ENCODE measurements at places on chromosomes 12 and 14.

DNA sequence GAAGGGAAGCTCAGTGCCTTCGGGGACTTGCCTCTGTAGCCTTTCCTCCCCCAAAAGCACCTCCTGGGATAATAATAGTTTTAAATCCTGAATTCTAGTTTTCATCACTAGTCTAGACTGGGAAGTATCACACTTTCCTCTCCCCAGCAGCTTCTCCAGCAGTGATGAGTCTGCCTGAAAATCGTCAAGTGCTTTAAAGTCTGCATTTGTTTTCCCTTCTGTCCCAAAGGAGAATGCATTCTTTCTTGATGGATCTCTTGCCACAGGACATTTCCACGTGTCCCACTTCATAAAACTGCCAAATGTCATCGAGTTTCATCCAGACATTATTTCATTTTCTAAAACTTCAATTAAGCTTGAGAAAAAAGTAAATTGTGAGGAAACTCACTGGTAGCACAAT lies 15.0 kb downstream of the CSRP2 start:
- no peak for DNase-seq

- no peak for DNase-seq
Measured at GRCh38 chr12:81644503-81644902, 114.6 kb downstream of the PPFIA2 start.

- no peak for DNase-seq
Measured at GRCh38 chr14:31449971-31450610, 7.2 kb downstream of the DTD2 start.

DNA sequence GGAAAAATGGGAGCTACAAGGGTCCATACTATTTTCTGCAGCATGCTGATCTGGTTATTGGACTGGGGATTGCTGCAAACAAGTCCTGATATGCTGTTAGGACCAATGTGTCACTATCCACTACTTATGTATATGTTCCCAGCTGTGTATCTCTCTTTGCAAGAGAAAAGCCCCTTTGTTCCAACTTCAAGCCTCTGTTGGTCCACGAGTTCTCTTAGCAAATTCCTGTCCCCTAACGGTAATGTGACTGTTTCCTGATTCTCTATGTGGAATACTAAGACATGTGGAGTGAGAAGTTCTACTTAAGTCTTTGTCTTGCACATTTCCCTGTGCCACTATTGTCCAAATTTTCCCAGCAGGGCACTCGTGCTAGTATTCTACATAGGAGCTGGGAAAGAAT lies 557.7 kb downstream of the FSCB start:
- no peak for DNase-seq

GRCh38 chr12:102800565-102800964 lies 116.5 kb downstream of the PAH start:
- DNase-seq = no peak

GRCh38 chr14:41607966-41608663 lies 1.4 kb downstream of the LRFN5 start:
- DNase-seq = no peak

- no peak for DNase-seq
Measured at GRCh38 chr12:98422812-98423211, 92.6 kb upstream of the TMPO start.

- no peak for DNase-seq
Measured at GRCh38 chr14:21868442-21869046, 194.9 kb upstream of the OR4E1 start.

DNA sequence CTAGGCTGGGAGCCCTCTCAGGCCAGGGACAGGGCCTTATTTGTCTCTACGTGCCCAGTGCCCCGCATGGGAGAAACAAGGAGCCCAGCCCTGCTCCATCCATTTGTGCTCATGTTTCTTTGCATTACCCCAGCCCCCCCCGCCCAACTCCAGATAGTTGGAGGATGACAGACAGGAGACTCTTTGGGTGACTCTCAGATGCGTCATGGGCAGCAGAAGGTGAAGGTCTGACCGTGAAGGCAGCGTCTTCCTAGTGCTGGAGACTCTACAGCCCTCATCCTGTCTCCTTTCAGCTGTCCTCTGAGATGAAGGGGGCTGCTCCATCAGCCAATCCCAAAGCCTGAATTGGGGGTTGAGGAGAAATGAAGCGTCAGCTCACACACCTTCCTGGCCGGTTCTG lies 283 bp upstream of the PSMB11 start:
- no peak for DNase-seq

DNA sequence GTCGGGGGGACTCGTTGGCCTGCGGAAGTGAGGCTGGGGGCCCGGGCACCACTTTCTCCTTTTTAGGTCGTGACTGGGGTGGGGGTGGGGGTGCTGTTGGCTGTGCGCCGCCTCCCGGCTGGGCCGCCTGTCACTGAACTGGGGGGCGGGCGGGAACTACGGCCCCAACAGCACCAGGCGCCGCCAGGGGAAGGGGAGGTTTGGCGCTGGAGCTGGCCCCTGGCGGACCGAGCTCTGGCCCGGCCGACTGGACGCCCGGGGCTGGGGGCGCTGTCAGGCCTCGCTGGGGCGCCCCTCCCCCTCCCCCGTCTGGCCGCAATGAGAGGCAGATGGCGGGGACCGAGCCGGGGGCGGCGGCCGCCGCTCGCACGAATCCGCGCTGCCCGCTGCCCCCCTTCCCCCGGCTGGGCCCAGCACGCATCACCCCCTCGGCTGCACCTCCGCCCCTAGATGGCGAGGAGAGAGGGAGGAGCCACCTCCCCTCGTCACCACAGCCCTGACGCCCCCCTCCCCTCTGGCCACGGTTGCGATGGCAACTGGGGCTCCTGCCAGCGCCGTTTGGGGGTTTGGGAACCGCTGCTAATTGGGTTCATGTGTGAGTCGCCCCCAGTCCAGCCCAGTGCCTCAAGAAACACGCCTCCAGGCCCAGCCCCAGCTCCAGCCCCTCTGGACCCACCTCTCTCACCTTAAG lies 723 bp downstream of the NFATC4 start:
- peak; percentile 67 for DNase-seq

DNA sequence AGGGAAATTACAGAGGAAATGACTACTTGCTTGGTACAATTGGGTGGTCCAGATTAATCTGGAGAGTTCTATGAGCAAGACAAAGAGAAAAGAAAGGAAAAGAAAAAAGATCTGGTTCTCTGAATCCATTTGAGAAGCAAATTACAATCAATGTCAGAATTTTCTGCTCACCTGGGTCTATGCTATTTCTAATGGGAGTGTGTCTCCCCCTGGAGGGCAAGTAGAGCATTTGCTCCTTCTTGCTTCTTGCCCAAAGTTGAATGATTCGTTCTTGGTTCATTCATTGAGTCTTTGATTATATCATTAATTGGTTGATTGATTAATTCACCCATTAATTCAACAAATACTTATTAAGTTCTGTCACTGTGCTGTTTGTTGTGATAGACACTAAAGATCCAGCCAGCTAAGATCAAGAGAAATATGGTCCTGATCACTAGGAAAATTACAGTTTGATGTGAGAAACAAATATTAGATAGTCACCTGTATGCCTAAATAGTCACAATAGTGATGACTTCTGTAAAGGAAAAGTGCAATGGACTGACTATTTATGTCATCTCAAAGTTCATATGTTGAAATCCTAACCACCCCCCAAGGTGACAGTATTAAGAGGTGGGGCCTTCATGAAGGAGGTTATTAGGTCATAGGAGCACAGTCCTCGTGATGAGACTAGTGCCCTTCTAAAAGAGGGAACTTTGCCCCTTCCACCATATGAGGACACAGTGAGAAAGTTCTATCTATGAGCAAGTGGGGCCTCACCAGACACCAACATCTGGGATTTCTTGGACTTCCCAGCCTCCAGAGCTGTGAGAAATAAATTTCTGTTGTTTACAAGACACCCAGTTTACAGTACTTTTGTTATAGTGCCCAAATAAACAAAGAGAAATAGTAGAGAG lies 8.0 kb upstream of the ASB8 start:
- DNase-seq = no peak

DNA sequence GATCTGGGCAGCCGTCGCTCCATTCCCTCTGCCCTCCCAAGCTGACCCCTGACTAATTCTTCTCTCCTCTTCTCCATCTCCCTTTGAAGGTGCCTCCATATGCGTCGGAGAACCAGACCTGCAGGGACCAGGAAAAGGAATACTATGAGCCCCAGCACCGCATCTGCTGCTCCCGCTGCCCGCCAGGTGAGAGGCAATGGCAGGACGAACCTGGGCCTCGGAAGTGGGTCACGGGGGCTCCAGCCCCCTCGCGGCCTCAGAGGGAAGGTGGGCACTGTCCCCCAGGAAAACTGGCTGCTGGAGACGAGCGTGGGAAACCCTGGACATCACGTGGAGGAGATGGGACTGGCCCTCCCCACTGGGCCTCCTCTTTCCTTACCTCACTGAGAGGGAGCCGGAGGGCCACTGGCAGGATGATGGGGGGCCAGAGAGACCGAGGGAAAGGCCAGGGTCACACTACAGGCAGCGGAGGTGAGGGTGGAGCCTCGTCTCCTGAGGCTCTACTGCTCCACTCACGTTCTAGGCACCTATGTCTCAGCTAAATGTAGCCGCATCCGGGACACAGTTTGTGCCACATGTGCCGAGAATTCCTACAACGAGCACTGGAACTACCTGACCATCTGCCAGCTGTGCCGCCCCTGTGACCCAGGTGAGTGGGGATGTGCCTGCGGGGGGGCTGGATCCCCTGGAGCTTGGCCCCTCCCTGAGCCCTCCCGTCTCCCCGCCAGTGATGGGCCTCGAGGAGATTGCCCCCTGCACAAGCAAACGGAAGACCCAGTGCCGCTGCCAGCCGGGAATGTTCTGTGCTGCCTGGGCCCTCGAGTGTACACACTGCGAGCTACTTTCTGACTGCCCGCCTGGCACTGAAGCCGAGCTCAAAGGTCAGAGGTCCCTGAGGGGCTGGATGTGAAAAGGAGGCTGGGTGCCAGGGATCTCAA lies 806 bp downstream of the LTBR start:
- DNase-seq = no peak

DNA sequence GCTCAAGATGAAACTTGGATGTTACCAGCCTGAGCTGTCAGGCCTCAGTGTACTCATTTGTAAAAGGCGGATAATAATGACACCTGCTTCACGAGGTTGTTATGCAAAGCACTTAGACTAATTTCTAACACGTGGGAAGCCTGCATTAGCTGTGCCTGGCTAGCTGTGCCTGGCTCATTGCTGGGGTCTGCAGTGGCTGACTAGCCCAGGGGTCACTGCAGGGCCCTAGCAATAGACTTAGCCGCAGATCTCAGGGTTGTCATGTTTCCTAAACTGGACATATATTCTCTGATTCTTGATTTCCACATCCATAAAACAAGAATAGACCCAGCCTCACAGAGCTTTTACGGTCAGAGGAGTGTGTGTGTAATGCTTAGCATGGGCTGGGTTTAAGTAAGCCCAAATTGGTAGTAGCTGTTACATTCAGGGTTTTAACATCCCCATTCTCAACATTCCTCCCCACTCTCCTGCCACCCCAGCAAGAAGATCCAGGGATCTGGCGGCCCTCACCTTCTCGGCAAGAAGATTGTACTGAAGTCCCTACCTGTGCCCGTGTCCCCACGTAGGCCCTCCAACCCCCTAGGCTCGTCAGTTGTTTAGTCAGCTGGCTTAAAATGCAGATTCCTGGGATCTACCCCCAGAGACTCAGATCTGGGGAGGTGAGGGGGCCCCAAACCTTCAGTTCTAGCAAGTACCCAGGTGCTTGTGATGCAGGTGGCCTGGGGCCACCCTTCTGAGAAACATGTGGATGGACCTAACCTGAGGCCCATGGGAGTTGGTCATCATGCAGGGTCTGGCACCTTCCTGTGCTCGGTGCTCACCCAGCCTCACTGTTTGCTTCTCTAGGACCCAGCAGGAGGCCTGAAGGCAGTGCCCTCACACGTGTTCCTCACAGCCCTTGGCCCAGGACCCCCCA lies 8.6 kb downstream of the NR4A1 start:
- DNase-seq = no peak

DNA sequence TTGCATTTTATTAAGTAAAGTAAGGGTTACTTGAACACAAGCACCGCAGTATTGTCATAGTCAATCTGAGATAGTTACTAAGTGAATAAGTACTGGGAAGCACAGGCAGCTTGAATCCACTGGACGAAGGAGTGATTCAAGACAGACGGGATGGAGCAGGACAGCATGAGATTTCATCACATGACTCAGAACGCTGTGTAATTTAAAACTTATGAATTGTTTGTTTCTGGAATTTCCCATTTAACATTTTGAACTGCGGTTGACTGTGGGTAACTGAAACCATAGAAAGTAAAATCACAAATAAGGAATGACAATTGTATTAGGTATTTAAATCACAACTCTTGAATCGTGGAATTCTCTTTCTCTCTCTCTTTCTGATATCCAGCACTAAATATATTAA lies 1630.4 kb upstream of the SEL1L start:
- DNase-seq = no peak

- no peak for DNase-seq
Measured at GRCh38 chr14:75643985-75644384, 16.7 kb downstream of the ERG28 start.

- DNase-seq = no peak
Measured at GRCh38 chr12:16467272-16467671, 119.8 kb downstream of the MGST1 start.

DNA sequence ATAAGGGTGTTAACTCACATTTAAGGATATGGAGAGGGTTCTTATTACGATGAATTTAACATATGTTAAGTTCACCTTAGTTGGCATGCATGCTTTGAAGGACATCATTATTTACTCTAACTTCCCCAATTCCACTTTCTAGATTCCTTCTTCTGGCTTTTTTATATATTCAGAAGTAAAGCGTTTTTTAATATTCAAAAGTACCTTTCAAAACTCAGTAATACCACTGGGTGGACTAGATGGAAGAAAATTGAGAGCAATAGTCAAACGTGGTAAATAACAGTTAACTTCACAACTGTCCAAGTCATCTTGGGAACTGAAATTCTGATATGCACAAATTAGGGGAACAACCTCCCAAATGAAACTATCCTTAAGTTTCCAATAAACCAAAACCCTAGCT lies 9.1 kb downstream of the SINHCAF start:
- DNase-seq = no peak

GRCh38 chr12:124240493-124240892 lies 54.4 kb upstream of the RFLNA start:
- no peak for DNase-seq

- DNase-seq = no peak
Measured at GRCh38 chr12:97560786-97561618, 98.4 kb downstream of the RMST start.

GRCh38 chr12:91617818-91618217 lies 435.2 kb upstream of the DCN start:
- no peak for DNase-seq

DNA sequence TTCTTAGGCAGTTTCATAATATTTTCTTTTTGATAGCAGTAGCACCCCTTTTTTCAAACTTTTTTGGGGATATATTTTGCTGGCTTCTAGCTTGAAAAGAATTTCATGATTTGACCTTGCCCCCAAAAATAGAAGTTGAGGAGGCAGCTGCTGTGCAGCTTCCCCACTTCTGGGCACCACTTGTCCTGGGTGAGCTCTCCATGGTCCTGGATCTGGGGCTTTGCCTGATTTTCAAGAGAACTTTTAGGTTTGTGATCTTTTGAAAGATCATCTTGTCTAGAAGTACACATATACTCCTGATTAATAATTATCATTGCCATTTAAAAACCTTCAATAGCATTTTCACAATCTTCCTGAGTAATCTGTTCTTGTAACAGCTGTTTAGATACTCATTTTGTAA lies 271.6 kb downstream of the NPAS3 start:
- no peak for DNase-seq

GRCh38 chr12:77645966-77646598 lies 184.6 kb upstream of the NAV3 start:
- DNase-seq = no peak

All from AG09309 (cell line).